ENCODE measurements at places on chromosomes 12 and 14.

GRCh38 chr12:98606359-98606988 is 13.0 kb downstream of the SLC25A3 start:
- DNase-seq = no peak

DNA sequence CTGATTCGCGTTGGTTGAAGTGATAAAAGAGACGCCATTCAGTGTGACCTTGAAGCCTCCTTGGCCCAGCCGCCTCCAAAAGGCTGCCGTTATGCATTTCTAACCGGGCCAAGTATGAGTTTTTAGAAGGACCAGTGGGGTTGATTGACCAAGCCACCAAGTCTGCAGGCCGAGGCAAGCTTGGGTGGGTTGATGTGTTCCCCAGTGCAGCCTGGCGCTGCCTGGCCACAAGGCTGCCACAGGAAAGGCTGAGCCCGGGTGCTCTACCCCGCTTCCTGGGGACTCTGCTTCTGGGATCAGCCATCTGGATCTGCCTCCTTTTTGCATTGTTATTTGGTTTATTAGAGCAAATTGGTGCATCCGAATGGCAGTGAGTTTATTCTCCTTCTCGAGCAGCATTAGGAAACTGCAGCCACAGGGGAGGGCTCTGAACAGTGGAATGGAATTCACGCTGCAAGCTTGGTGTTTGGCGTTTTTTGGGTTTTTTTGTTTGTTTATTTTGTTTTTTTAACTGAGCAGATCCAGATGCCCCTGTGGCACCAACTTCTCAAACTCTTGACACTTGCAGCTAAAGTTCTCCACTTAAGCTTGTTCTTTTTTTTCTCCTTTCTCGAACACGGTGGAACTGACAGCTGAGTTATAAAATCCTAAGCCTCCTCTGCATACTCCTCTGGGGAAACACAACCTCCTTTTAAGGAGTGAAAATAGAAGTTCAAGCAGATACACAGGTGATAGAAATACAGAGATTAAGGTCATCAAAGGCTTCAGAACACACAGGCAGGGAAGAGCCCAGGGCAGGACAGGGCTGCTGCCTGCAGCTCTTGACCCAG is 145.4 kb upstream of the FKBP4 start:
- DNase-seq = no peak

DNA sequence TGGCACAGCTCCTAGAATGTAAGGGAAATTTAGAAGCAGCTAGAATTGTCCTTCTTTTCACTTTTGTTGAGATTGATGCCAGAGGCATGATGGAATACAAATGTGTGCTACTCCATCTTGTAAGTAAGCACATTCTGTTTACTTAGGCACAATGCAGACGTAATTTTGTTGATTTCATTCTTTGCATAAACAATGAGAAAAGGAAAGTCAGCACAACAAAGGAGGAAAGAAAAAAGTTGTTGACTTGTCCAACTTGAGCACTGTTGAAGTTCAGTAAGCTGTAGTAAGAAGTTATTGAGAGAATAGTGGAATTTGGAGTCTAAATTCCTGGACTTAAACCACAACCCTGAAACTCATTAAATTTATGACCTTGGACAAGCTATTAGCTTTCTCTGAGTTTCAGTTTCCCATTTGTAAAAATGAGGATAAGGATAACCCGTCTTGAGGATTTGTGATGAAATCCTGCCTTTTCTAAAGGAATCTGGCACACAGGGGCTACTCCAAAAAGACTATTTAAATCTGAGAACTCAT is 19.4 kb upstream of the CNTN1 start:
- no peak for DNase-seq

- no peak for DNase-seq
These were observed 485.5 kb downstream of the BCAT1 start for GRCh38 chr12:24463375-24463774.

- no peak for DNase-seq
These were observed 56.2 kb downstream of the FNTB start for GRCh38 chr14:65042731-65043372.

DNA sequence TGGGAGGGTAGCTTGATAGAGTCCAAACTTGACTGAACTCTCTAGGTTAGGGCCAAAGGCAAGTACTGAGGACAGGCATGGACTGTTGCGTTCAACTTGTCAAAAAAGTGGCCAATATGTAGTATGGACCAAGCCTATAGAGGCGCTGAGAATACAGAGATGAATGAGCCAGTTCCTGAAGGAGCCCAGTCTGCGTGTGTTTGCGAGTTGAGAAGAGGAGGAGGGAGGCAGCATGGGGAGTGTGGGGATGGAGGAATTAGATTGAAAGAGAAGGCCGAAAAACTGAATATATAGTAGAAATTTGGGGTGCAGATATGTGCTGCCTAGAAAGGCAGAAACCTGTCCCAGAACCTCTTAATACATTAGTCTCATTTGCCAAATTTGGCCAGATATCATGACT is 412.4 kb downstream of the PCNX1 start:
- peak; percentile 22 for DNase-seq

DNA sequence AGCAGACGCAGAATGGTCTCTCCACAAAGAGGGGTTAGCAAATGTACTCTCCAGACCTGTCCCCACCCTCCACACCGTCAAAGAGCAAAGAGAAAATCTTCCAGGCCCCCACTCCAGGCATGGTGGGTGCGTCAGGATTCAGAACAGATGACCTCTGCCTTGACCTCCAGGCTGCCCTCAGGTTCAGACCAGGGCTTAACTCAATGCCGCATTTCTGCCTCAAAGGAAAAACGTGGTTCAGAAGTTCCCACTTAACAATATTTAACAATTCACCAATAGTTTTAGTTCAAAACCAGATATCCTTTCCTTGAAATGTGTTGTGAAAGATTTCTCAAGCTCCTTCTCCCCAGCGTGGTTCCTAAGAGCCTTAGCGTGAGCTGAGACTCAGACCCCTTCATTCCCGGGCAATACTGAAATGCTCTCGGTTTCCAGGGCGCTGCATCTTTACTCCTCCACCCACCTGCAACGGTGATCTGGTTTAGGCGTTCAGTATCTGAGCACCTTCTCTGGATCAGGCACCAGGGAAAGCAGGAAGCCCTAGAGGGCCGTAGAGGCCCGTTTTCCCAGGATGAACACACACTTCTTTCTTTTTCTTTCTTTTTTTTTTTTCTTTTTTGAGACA is 22.9 kb downstream of the HSP90AA1 start:
- DNase-seq = no peak

GRCh38 chr12:94767956-94768355 is 117.6 kb upstream of the TMCC3 start:
- no peak for DNase-seq

DNA sequence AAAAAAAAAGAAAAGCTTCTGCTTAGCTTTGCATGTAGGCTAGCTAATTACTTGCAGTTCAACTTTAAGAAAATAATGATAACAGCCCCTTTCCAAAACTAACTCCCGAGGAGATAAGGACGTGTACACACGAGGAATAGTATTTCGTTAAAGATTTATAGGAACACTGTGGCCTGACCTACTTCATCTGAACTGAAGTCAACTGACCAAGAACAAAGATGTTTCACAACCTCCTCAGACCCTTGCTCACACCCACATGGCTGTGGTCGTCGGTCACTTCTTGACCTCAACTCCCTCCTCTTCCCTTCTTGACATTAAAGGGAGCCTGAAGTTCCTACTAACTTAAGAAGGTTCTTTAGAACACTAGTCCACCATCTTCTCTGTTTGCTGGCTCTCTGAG is 25.3 kb upstream of the FAM181A start:
- DNase-seq = no peak

DNA sequence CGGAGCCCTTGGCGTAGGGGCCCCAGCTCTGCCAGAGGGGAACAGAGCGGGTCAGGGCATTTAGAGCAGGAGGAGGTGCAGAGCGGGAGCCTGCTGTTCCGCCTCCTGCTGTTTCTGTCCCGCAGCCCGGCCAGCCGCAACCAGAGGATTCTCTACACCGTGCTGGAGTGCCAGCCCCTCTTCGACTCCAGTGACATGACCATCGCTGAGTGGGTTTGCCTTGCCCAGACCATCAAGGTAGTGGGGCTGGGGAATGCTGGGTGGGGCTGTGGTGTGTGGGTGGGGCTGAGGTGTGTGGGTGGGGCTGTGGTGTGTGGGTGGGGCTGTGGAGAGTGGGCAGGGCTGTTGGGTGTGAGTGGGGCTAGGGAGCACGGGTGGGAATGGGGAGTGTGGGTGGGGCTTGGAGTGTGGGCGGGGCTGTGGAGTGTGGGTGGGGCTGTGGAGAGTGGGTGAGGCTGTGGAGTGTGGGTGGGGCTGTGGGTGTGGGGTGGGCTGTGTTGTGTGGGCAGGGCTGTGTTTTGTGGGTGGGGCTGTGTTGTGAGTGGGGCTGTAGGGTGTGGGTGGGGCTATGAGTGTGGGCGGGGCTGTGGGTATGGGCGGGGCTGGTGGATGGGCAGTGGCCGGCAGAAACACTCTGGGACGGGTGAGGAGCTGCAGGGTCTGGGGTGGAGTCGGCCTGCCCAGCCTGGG is 8.0 kb downstream of the ASPG start:
- DNase-seq = no peak

- peak; percentile 65 for DNase-seq
These were observed 251.9 kb upstream of the SOX5 start for GRCh38 chr12:24201258-24201970.

DNA sequence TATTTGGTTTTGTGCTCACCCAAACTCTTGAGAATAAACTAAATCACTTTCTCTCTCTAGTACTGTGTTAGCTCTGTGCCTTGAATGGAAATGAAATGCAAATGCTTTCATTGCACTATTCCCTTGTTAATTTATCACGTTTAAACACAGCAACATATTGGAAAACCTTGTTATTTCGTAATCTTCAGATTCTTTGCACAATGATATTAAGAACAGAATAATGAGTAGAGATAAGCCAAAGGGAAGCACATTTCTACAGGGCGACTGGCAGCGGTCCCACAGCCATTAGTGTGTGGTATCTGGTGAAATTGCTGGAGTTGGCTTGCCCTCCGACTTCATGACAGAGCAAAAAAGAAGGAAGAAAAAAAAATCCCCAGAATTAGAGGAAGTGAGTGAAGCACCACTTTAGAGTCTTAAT is 166.1 kb upstream of the E2F7 start:
- peak; percentile 73 for DNase-seq

GRCh38 chr12:50070314-50071060 is 13.1 kb downstream of the ASIC1 start:
- DNase-seq = peak; percentile 75

DNA sequence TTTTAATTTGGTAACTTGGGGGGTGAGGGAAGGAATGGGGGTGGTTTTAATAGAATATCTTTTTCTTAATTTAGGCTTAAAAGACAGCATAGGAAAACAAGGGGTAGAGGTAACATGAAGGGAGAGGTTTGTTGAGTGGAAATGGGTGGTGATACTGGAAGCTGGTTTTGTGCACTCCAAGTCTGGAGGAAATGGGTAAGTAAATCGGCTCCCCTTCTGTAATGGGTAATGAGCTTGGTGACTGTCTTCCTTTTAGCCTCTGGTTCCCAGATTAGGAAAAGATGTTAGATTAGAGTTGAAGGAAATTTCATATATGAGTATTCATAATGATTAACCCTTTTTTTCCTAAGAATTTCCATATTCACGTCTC is 122.1 kb downstream of the SRGAP1 start:
- DNase-seq = no peak

DNA sequence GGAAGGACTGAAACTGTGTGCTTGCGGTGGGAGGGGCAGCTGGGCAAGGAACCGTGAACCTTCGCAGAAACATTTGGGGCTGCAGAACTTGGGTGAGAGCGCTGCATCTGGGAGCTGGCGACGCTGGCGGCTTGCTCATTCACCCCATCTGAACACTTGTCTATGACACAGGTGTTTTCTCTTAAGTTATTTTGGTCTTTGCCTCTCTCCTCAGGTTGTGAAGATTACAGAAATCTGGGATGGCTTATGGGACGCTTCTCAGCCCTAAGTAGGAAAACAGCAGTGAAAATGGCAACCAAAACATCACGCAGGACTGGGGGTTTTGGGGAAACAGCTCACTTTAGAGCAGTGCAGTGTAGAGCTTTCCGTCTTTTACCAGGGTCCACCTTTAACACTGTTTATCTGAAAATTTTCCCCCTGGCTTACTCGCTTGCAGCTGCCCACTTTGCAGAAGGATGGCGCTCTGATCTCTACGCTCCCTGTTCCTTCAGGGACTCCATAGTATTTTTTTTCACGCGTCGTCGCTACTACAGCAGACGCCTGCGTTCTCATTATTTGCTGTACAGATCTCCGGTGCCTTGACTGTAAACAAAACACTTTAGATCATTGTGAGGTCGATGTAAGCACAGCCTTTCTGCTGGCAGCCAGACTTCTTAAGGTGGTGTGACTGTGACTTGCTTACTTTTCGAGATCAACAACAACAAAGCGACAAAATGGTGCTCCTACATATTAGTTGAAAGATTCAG is 2.7 kb upstream of the CDKN1B start:
- peak; percentile 63 for DNase-seq

- no peak for DNase-seq
These were observed 10.6 kb downstream of the HECTD1 start for GRCh38 chr14:31196839-31197492.

DNA sequence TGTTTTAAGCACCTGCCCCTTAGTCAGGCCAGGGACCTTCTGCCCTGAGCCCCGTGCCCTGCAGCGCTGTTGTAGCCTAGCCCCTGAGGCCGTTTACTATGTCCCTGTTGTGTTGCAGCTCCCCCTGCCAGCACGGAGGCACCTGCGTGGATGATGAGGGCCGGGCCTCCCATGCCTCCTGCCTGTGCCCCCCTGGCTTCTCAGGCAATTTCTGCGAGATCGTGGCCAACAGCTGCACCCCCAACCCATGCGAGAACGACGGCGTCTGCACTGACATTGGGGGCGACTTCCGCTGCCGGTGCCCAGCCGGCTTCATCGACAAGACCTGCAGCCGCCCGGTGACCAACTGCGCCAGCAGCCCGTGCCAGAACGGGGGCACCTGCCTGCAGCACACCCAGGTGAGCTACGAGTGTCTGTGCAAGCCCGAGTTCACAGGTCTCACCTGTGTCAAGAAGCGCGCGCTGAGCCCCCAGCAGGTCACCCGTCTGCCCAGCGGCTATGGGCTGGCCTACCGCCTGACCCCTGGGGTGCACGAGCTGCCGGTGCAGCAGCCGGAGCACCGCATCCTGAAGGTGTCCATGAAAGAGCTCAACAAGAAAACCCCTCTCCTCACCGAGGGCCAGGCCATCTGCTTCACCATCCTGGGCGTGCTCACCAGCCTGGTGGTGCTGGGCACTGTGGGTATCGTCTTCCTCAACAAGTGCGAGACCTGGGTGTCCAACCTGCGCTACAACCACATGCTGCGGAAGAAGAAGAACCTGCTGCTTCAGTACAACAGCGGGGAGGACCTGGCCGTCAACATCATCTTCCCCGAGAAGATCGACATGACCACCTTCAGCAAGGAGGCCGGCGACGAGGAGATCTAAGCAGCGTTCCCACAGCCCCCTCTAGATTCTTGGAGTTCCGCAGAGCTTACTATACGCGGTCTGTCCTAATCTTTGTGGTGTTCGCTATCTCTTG is 7.6 kb downstream of the DLK1 start:
- DNase-seq = no peak

Measured in M059J (cell line).